ENCODE measurements at places on chromosomes 7 and 10.

DNA sequence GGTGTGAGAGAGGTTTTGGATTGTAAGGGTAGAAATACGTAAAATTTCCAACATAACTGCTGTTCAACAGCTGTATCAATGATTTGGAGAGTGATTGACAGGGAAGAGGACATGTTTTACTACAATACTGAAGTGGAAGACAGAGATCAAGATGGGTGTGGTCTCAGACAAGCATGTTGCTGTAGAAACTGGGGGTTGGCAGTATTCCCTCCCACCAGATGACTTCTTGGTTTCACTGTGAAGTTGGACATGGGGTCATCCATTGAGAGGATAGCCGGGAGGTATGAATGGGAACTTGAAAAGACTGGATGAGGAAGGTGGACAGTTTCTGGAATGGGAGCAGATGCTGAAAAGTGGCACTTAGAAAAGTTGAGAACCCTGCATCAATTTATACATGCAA lies 95.3 kb upstream of the HDAC9 start:
- DNase-seq = no peak

- DNase-seq = no peak
Observed at GRCh38 chr10:71045204-71045809, 156.9 kb upstream of the PCBD1 start.

DNA sequence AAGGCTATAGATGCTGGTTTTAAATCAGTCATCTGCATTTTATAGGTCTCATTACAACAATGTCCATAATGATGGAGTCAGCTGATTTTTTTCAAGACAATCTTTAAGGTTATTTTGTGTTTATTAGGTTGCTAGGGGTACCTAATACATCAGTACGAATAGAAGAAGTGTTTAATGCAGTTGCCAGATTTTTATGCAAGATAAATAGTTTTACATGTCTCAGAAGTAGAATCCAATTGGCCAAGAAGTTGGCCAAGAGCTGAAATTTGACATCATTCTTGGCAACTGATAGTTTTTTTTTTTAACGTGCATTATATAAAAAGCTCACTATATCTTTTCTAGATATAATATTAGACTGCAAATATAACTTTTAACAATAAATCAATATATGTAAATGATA lies 208.5 kb downstream of the TRIL start:
- no peak for DNase-seq

GRCh38 chr7:42017349-42017986 lies 219.5 kb downstream of the GLI3 start:
- DNase-seq = no peak

GRCh38 chr10:14476641-14477407 lies 146.1 kb upstream of the FRMD4A start:
- DNase-seq = no peak

Data from vagina (tissue), 2 donors.